ENCODE measurements at places on chromosomes 7 and 10. TPM values are rescaled to one million over a fixed set of nuclear protein-coding genes. Genes with fewer than 3 reads are reported as not detected.

The PROSER2 gene
- total RNA-seq, result 0.28 TPM

The FAM241B gene
- total RNA-seq, result 2.7 TPM

The LLCFC1 gene
- not detected for total RNA-seq

The TEX47 gene
- total RNA-seq, result not detected

The BAIAP2L1 gene
- total RNA-seq, result 0.68 TPM

All from activated CD4-positive, alpha-beta memory T cell treated with anti-CD3 and anti-CD28 coated beads, Interleukin-2, amount 10 ng/mL, durations not matched to agents 7 days and 5 days (primary cell).